Central memory CD4-positive, alpha-beta T cell (primary cell): ENCODE measurements at places on chromosomes 5 and 9.
A peak's percentile ranks its signal among the peaks of the same experiment; 100 is the strongest.

DNA sequence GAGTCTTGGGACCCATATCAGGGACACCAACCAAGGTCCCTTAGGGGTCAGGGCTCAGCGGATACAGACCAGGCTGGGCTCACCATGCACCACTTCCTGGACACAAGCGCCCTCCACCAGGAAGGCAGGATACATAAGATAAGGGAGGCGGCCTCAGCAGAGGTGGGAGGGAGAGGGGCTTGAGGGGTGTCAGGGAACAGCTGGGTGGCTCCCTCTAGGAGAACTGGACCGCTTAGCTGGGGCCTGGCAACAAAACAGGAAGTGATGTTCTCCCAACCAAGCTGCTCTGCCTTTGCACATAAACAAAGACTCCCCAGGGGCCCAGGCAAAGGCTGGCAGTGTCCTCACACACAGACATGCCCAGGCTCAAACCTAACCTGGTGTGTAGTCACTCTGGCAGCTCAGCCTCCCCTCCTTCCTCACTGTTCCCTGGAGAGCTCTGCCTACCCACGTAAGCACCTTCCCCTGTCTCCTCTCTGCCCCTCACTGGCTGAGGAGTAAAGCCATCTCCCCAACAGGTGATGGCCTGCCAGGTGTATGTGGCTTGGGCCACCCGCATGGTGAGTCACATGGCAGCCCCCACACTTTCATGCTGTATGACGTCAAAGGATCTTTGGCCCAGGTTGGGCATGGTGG, 5.8 kb upstream of the BICD2 start:
- DNase-seq: no peak

GRCh38 chr5:174148721-174149120, 103.2 kb downstream of the NSG2 start:
- no peak for DNase-seq

- DNase-seq: peak; percentile 88
Measured at GRCh38 chr9:2017331-2018161, 2.4 kb downstream of the SMARCA2 start.

DNA sequence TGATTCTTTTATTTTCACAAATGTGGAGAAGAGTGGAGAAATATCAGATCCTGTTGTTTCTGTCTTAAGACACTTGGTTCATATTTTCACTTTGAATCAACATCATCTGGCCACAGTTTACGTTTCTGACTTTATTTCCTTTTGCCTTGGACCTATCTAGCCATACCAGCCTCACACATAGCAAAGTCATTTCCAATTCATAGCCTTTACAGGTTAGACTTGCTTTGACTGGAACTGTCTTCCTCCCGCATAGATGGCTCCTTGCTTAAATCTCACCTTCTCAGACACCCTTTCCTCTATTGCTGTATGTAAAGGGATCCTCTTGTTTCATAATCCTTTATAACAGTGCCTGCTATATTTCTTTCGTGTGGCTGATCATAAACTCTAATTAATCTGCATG, 297.8 kb downstream of the SH3GL2 start:
- DNase-seq: no peak

- no peak for DNase-seq
Measured at GRCh38 chr9:79651251-79651795, 79.6 kb downstream of the TLE4 start.

- no peak for DNase-seq
Measured at GRCh38 chr9:134494905-134495304, 146.7 kb upstream of the COL5A1 start.

DNA sequence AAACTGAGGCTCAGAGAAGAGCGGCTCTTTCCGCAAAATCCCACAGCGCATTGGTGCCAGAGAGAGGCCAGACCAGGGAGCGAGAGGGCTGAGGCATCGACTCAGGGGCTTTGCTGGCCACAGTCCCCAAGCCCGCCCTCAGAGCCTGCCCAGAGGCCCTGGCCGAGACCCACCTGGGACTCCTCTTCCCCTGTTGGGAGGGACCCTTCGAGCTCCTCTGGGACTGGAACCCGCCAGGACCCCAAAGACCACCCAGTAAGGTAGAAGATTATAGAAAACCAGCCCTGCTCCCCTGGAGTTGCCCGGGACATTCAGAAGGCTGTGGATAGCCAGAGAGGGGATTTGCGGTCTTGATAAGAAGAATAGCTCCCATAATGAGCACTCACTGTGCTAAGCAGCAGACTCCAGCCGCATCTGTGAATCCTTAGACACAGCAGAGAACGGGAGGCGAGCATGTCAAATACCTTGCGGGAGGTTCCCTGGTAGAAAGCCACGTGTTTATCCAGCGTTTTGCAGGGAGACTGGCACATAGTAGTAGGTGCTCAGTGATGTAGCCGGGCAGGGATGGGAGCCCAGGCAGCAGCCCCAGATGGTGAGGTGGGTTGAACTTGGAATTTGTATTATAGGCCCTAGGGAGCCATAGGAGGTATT, 651 bp upstream of the AK1 start:
- no peak for DNase-seq

- DNase-seq: no peak
Measured at GRCh38 chr9:136119061-136119882, 597 bp upstream of the TMEM250 start.

DNA sequence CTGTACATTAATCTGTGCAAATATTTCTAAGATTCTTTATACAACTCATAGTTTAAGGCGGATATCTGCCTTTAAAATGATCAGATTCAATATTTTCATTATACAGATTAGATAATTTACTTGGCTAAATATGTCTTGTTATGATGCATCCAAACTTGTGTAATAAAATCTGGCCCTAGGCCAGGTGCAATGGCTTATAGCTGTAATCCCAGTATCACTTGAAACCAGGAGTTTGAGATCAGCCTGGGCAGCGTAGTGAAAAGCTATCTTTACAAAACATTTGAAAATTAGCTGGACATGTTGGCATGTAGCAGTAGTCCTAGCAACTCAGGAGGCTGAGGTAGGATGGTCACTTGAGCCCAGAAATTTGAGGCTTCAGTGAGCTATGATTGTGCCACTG, 2002.2 kb upstream of the ACO1 start:
- no peak for DNase-seq

- no peak for DNase-seq
Measured at GRCh38 chr5:54643685-54644106, 126.1 kb downstream of the SNX18 start.

- DNase-seq: no peak
Measured at GRCh38 chr5:22314548-22314947, 538.6 kb downstream of the CDH12 start.

GRCh38 chr5:138996120-138996519, 121.0 kb upstream of the LRRTM2 start:
- DNase-seq: no peak

DNA sequence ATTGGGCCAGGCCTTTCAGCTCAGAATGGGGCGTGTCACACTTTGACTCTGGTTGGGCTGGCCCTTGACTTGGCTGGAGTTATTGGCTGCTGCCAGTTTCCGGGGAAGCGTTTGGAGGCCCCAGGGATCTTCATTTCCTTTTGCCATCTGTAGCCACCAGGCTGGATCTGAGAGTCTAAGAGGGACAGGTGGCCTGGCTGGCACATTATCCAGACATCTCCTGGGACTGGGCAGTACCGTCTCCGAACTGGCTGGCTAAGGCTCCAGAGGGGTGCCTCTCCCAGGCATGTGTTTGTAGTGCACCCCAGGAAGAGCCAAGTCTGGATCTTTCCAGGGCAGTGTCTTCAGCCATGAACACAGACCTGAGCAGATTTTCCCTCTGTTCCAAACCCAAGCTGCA, 9.7 kb upstream of the JADE2 start:
- DNase-seq: no peak

- no peak for DNase-seq
Measured at GRCh38 chr9:136160995-136161610, 42.4 kb upstream of the TMEM250 start.

DNA sequence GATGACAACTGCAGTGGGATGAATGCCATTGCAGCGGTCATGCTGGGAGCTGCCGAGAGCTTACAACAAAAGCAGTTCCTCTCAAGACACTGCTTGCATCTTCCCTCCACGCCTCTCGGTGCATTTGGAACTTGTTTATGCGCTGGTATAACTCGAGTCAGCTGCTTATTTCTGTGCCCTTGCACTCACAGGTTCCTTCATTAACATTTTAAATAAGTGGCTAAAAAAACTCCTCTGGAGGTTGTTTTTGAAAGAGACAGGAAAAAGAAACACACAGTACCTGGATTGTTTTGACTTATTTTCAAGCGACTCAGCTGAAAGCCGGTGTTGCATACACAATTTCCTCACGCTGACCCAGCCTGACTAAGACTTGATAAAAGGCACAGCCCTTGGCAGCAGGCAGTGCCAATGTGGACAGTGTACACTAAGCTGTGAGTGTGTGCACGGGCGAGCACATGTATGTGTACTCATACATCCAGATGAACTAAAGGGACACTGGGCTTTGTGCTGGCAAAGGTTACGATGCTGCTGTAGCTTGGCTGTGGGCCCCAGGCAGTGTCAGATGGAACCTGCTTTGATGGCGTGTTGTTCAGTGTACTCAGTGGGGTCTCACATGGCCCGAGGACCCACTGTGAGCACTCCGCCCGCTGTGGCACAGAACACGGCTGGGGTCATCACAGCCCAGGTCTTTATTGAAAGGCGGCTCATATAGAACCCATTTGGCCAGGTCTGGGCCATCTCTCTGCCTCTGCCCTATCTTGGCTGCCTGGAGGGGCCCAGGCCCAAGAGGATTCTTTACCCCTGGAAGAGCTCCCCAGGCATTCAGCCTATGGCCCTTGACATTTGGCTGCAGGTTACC, 92.3 kb downstream of the ANKRD33B start:
- no peak for DNase-seq

DNA sequence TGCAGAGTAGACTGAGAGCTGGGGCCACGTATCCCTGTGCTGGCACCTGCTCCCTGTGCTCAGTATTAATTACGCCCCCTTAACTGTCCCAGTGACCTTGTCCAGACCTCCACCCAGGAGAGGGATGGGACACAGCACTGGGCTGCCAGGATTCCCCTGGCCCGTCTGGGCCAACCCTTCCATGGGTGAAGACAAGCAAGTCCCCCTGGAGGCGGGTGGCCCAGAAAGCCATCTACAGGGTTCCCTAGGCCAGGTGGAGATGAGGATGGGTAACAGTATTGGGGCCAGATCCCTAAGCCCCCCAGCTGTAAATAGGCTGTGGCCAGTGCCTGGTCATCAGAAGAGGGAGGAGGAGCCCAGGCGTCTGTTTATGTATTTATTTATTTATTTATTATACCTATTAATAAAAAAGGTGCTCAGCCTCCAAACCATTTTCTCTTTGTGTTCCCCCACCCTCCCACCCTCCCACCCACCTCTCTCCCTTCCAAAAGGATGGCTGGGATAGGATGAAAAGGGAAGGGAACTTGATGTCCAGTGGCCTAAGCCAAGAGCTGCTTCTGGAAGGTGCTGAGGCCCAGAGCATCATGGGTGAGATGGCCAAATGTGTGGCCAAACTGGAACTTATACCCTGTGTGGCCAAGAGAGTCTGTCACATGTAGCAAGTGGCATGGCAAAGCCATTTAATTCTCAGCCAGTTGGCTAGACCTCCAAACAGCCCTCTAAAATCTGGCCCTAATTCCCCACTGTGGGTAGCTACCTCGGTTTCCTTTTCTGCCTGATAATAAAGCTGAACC, 43.4 kb upstream of the TESK1 start:
- no peak for DNase-seq

- no peak for DNase-seq
Measured at GRCh38 chr5:180096616-180097015, 25.1 kb upstream of the RNF130 start.

DNA sequence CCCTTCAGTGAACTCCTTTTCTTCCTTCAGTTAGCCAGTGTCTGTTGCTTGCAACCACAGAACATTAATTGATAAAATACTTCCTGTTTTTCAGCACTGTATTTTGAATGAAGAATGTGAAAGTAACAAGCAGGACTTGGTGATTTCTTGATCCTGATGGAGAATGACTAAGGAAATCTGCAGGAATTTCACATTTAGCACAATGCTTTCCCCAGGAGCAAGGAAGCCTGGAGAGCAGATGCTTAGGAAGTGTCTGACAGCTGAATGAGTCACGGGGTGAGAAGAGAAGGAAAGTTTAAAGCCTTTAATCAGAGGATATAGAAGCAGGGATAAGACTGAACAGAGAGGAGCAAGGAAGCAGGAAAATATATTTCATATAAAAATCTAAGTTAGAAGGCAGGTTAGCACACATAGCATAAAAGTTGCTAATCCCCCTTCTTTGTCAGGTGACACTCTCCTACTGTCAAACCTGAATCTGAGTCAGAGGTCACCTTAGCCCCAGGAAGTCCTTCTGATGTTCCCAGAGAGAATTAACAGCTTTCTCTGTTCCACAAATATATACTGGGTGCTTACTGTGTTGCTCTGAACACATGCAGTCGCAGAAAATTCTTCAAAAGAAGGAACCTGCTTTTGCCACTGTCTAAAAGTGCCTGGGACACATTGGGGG, 59.7 kb downstream of the GNA14 start:
- DNase-seq: no peak

GRCh38 chr9:118586978-118587377, 782.3 kb downstream of the BRINP1 start:
- DNase-seq: no peak

- no peak for DNase-seq
Measured at GRCh38 chr9:96167011-96167410, 135.0 kb downstream of the HSD17B3 start.

- DNase-seq: no peak
Measured at GRCh38 chr5:10853154-10853553, 92.1 kb upstream of the DAP start.

DNA sequence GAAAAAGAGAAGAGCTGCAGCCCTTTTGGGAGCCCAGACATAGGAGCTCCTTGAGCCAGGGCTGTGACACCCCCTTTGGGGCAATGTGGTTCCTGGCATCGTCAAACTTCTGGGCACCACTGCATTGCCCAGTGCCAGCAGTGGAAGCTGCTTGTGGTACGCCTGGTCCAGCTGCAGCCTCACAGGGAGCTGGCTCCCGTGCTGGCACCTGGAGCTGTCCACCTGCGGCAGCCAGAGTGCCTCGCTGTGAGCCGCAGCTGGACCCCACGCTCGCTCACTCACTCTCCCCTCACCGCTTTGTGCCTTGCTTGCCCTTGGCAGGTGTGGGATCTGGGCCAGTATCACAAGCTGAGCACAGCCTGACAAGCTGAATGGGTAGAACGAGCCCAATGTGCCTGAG, 1150.8 kb upstream of the CDH6 start:
- DNase-seq: no peak

- no peak for DNase-seq
Measured at GRCh38 chr9:126883636-126884035, 23.2 kb downstream of the ZBTB34 start.

- no peak for DNase-seq
Measured at GRCh38 chr9:123742009-123742767, 187.7 kb downstream of the DENND1A start.

DNA sequence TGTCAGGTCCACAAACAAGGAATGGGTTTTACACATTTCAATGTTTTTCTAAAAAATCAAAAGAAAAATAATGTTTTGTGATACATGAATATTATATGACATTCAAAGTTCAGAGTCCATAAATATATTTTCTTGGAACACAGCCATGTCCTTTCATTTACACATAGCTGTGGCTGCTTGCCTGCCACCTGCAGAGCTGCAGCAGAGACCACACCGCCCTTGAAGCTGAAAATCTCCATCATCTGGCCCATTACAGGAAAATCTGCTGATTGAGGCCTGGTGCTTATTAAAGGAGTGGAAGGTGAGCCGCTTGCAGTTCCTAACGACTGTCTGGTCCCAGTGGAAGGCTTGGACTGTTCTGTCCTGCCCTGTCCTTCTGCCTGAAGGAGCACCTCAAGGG, 232.6 kb upstream of the ADAMTS16 start:
- no peak for DNase-seq
